Fibroblast of skin of right biceps (primary cell): ENCODE measurements at places on chromosomes 2 and 18.
A peak's percentile ranks its signal among the peaks of the same experiment; 100 is the strongest.

DNA sequence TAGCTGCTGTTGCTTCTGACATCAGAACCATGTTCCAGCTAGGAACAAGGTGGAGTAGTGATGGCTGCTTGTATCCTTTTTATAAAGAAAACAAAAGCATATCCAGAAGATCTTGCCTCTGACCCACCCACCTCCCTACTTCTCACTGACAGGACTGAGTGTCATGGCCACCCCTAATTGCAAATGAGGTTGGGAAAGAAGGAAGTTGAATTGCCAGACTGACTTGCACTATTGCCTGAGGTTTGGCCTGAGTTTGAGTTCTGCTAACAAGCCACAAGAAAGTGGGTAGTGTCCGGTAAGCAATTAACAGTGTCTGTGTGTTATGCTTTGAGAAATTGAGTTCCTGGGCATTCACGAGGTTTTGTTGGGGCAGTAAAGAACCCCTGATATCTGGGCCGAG is 22.8 kb downstream of the SGPP2 start:
- DNase-seq, result no peak

GRCh38 chr2:60318544-60318943 is 234.9 kb downstream of the BCL11A start:
- DNase-seq, result no peak

- DNase-seq, result no peak
Observed at GRCh38 chr2:23449413-23449812, 64.4 kb downstream of the KLHL29 start.

- no peak for DNase-seq
Observed at GRCh38 chr2:62186156-62186905, 9.6 kb upstream of the B3GNT2 start.

DNA sequence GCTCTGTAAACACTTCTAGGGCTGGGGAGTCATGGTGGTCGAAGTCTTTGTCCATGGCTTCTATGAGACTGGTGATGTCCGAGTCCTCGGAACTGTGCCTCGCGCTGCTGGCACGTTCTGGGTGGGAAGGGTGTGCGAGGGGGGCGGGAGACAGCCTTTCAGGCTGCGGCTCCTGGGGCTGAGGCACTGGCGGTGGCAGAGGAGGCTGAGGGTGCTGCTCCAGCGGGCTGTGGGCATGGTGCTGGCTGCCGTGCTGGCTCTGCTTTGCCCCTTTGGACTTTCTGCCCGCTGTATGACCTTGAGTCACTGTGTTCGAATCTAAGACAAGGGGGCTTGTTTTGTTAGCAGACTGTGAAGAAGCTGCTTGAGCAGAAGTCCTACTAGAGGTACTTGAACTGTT is 79.0 kb downstream of the ZAP70 start:
- no peak for DNase-seq

- peak; percentile 66 for DNase-seq
Observed at GRCh38 chr2:28287256-28287915, 105.3 kb upstream of the FOSL2 start.

GRCh38 chr2:102433973-102434654 is 11.2 kb downstream of the IL18RAP start:
- no peak for DNase-seq

DNA sequence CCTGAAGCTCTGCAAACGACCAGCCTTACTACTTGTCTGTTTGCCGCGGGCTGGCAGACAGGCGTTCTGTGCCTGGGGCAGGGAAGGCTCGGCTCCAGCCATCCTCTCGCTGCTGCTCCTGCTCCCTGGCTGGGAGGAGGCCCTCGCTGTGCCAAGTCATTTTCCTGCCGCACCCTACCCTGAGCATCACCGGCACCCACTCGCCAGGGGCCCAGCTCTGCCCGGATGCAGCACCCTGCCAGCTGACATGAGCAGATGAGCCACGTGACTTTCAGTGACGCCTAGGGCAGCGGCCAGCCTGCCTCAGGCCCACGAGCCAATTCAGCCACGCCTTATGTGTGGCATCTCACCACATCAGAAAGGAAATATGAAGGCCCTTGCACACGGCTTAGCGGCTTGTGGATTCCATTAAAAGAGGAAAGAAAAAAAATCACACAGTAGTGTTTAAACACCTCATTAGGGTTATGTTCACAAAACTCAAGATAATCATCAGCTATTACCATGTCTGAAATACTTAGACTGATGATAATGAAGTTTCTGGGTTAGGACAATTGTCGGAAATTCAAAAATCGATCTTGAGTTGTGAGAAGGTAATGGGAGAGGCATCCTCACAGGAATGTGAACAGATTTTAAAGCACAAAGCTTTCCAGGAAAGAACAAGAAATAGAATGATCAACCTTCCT is 250.5 kb downstream of the TWIST2 start:
- no peak for DNase-seq

- DNase-seq, result no peak
Observed at GRCh38 chr2:139048017-139048416, 267.8 kb upstream of the NXPH2 start.

DNA sequence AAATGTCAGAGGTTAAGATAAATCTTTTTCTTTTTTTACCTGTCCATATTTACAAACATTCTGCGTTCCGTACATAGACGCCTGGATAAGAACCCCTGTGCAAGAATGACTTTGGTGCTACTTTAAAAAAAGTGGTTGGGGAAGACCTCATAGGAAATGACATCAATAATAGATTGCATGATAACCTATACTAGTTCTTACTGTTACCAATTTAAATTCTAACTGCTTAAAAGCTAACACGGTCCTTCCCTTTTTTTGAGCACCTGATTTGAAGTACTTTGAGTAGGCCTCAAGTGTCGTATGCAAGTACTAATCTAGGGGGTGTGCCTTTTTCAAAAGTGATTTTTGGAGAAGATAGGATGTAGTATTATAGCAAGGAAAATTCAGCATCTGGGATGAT is 2.1 kb downstream of the SLC39A10 start:
- peak; percentile 25 for DNase-seq

DNA sequence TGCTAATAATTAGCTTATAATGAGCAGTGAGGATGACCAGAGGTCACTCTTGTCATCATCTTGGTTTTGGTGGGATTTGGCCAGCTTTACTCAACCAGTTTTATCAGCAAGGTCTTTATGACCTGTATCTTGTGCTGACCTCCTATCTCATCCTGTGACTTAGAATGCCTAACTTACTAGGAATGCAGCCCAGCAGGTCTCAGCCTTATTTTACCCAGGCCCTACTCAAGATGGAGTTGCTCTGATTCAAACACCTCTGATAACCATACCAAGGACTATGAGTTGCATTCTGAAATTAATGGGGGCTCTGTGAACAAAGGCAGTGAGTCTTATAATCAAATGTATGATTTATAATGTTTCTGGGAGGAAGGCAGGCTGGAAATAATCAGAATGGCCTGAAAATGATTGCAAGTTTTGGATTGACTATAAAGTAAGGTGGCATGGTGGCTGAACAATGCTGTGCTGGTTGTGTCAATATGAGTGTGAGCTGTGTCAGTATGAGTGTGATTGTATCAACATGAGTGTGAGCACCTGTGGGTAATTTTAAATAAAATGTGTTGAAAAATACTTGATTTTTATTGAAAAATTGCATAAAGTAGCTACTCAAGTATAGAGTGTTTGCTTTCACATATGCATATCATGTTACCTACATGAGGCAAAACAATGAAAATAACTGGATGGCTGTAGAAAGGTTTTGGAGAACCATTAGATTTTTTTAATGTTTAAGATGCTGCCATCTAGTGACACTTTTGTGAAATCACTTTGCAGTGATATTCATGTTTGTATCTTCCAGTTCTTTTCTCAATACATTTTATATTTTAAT is 103.0 kb downstream of the KYNU start:
- DNase-seq, result peak; percentile 34

DNA sequence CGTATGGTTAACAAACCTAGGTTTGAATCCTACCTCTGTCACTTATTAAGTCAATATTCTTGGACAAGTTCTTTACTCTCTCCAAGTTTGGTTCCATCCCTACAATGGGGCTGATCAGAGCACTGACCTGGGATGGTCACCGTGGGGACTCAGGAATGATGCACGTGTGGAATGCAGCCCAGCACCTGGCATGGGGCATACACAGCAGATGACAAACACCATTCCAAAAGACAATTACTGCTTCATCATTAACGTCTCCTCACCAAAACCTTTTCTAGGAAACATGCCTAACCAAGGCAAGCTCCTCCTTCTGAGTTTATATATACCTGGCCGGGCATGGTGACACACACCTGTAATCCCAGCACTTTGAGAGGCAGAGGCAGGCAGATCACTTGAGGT is 532.9 kb upstream of the ID2 start:
- DNase-seq, result no peak

DNA sequence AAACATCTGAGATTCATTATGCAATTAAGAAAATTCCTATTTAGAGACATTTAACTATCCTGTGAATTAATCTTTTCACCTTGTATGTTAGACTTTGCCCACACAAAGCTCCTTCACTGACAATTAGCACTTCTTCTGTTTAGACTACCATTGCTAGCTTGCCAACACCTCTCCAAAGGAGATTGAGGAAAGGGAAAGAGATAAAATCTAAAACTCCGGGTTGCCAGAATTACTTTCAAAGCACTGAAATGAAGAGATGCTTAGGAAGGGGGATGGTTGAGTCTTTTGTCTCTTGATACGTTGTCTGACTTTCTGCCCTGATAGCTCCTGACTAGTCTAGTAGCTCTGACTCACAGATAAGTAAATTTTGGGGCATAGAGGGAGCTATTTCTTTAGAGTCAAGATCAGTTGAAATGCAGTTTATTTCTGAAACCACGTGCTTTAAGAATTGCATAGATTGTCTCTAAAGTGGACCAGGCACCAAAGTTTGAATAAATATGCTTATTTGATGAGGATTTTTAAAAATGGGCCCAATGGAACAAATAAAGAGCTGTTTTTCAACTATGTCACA is 74.1 kb upstream of the DSEL start:
- DNase-seq, result peak; percentile 60

GRCh38 chr2:48768669-48769068 is 13.1 kb upstream of the LHCGR start:
- no peak for DNase-seq

GRCh38 chr18:38940475-38940862 is 1374.9 kb upstream of the CELF4 start:
- DNase-seq, result no peak

DNA sequence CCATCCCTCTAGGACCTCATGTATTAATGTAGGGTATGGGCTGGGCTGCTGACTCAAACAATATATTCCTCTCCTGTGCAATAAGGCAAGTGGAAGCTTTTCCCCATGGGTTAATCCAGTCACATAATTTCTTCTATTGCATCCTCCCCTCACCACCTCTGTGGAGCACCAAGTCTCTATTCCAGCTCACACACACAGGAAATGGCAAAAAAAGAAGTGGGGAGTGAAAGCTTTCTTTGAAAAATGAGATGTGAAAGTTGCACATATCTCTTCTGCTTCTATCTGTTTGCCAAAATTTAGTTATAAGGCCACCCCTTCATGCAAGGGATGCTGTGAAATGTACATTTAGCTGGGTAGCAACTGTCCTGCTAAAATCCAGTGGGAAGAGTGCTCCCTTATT is 121.3 kb downstream of the CDC42EP3 start:
- no peak for DNase-seq

DNA sequence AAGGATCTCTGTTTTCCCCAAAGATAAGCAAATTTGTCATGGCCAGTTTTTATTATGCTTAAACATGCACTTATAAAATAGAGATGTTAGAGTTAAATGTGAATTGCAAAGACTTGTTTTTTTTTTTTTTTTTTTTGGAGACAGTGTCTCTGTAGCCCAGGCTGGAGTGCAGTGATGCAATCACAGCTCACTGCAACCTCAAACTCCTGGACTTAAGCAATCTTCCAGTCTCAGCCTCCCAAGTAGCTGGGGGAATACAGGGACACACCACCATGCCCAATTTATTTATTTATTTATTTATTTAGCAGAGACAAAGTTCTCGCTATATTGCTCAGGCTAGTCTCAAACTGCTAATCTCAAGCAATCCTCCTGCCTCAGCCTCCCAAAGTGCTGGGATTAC is 15.1 kb downstream of the PHOSPHO2 start:
- no peak for DNase-seq
